RCC 7860 (cell line): ENCODE measurements at places on chromosomes 5 and 9.

- no peak for DNase-seq
Measured at GRCh38 chr5:55603922-55604321, 69.2 kb upstream of the PLPP1 start.

DNA sequence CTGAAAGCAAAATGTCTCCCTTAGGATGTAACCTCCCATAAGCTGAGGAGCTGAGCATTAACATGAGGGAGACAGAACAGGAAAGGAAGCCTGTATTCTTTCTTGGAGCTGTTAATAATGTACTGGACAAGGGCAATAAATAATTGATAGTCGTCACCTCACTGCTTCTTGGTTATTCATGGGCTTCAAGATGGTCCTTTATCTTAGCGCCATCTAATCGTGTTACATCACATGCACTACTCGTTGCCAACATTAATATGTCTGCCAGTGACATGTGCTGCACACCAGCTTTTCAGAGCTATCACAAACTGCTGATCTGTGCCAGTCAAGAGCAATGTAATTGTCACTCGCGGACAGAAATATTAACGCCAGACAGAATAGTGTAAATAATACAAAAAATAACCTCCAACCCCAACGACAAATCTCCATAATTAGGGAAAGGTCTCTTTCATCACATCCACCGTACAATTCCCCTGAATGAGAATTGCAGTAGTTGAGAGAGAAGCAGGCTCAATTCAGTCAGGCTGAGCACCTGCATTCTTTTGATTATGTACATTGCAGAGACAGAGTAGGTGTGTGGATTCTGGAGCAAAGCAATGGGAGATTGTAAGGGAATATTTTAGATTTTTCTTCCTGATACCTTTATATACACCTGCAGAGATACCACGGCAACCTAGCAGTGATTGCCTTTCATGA lies 267.1 kb downstream of the SPATA31D1 start:
- no peak for DNase-seq

DNA sequence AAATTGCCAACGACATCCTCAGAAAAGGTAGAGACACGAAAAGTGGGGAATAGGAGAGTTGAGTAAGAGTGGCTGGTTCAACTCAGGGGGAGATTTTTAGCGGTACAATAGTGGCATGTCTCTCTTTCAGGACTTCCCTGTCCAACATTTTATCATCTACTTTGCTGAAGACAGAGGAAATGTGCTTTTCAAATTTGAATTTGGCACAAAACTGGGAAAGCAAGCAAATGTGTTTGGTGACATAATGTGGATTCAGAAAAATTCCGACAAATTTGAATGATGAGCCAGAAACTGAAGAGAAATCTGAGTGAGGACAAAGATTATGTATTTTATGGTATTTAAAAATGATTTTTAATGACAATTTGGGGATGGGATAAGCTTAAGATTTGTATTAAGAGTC lies 33.6 kb upstream of the ZNF608 start:
- DNase-seq, result no peak

- DNase-seq, result peak; percentile 67
Measured at GRCh38 chr5:138461343-138462125, 3.7 kb upstream of the EGR1 start.

DNA sequence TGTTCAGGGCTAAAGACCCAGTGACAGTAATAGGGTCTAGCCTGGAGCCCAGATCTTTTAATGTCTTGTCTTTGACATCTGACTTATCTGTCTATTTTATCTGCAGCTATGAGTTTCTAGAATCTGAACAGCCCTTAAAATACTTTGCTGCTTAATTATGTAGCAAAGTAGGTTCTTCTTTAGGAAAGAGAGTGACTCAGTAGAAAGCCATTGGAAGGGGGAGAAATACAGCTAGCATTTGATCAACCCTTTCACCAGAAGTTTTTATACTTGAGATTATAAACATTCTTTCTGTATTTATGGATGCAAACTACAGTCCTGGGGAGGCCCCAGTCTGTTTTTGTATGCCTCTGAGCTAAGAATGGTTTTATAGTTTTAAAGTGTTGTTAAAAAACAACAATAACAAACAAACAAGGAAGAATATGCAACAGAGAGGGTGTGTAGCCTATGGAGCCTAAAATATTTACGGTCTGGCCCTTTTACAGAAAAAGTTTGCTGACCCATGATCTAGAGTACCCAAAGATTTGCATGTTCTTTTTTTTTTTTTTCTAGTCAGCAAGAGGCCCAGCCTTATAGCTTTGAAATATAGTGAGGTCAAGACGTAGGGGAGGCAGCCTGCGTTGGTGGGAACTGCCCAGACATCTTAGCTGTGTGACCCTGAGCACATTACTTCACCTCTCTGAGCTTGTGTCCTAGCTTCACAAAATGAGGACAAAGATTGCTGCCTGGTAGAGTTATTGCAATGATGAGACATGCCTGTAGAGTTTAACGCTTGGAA lies 9.7 kb downstream of the GSN start:
- DNase-seq, result no peak

GRCh38 chr9:97527626-97528528 lies 26.4 kb downstream of the TMOD1 start:
- DNase-seq, result no peak

DNA sequence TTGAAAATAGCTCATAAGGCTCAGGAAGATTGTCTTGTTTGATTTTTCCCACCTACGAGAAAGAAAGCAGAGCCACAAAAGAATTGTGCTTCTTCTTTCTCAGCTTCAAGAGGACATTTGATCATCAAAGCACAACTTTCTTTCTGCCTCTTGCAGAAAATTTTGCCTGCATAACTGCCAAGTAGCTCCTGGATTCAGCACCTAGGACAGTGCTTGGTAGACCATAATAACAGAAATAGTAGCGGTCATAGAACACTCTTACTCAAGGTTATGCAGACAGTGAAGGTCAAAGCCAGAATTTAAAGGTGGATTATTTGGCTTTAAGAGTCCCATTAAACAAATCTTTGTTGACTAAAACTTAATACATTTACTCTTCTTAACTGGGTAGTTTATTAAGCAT lies 594.7 kb upstream of the CCNG1 start:
- DNase-seq, result no peak

DNA sequence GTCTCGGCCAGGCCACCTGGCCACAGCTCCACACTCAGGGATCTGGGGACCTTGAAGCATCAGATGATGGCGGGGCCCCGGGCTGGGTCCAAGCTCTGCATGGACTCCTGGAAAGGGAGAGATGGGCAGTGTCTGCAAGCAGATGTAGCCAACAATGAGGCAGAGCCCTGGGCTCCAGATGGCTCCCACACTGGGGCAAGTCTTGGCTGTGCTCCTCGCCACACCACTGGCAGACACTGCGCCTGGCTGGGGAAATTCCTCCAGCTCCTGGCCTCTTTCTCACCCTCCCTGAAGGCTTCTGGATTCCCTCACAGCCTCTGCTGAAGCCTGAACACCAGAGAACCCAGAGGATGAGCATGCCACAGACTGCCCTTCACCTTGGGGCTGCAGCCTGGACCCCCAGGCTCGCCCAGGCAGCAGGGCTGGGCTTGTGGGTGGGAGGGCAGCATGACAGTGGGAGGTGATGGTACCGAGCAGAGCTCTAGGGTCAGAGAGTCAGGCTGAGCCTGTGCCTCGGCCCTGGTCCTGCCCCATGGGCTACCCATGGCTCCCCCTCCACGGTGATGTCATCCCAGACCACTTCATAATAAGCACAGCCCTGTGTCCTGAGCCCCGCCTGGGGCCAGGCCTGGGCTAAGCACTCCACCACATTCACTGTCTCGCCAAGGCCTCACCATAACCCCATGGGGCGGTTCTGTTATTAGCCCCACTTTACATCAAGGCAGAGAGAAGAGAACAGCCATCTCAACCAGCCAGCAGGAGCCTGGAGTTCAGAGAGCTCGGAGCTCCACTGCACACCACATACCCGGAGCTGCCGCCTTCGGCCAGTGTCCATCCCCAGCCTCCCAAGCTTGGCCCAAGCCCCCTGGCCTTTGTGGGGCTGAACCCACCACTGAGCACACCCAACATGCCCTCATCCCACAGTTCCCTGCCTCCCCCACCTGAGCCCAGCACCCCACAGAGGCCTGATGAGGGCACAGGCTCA lies 62.2 kb upstream of the ADAMTS2 start:
- DNase-seq, result no peak

DNA sequence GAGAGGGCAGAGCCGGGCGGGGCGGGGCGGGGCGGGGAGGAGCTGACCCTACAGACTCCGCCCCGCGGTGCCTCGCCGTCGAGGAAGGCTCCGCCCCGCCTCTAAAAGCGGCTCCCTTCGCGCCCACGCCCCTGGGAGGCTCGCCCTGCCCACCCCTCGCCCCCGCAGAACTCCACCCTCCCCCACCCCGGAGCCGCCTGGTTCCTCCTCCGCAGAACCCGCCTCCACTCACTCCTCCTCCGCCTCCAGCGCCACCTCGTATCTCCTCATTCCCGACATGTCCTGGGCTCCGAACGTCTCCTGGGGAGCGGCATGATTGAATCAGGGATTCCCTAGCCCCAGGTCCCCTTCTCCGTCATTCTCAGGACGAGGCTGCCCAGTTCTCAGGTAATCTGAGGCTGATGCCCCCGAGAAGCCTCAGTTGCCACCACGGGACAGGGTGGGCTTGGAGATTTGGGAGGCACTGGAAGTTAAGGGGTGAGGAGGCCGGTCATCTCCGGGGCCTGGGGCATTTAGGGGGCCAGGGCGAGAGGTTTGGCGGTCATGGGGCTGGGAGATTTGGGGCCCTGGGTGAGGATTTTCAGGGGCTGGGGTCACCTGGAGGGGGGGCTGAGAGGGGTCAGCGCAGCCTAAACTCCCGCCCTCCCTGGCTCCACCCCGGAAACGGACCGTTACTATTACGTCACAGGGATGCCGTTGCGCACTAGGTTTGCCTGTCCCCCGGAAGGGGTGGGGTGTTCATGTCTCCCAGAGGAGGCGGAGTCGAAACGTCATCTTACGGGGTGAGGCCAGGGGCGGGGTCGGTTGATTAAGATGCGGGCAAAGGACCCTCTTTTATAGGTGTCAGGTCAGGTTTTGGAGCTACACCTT lies 3.2 kb upstream of the CCL27 start:
- peak; percentile 75 for DNase-seq

GRCh38 chr9:70868661-70869652 lies 252.5 kb downstream of the TRPM3 start:
- no peak for DNase-seq

DNA sequence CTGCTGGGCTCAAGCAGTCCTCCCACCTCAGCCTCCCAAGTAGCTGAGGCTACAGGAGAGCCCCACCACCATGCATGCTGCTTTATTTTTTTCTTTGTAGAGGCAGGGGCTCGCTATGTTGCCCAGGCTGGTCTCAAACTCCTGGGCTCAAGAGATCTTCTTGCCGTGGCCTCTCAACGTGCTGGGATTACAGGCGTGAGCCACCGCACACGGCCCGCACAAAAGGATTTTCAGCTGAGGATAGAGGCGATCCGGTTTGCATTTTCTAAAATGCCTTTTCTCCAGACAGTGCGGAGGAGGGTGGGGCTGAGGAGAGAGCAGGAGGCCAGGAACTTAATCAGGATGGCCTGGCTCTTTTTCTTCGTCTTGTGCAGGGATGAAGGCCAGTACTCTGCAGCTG lies 6.9 kb downstream of the HRH2 start:
- DNase-seq, result no peak

- no peak for DNase-seq
Measured at GRCh38 chr9:32045513-32045912, 338.9 kb upstream of the ACO1 start.

DNA sequence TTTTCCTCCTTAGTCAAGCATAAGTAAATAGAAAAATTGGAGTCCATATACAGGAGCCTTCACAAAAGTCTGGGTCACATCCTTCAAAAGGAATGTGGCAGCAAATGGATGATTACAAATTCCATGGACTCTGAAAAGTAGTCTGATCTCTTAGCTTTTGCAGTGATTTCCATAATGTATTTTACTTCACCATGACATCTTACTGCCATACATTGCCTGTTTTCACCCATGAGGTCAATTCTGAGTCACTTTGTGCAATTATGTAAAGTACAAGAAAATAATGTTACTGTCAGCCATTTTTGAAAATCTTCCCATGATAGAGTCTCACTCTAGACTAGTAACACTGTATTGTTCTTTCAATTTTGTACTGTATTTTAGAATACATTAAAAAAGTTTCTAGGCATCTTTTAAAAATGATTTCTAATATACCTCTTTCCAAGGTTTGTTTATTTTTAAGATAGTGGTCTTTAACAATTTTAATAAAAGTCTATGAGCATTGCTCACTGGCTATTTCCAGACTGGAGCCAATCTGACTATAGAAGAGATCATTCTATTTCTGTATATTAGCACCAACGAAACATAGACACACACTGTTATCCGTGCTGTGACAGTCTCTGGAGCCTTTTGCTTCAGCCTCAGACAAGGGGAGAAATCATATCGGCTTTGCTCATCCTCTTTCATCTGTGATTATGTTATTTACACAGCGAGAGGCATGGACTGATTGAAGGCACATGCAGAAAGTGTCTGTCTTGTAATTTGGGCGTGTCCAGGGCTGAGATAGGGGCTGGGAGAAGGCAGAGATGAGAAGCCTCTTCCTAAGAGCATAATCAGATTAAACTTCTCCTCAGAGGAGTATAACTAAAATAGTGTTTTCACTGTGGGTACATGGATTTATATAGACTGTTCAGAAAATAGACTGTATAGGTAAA lies 22.9 kb upstream of the ACTBL2 start:
- DNase-seq, result no peak

DNA sequence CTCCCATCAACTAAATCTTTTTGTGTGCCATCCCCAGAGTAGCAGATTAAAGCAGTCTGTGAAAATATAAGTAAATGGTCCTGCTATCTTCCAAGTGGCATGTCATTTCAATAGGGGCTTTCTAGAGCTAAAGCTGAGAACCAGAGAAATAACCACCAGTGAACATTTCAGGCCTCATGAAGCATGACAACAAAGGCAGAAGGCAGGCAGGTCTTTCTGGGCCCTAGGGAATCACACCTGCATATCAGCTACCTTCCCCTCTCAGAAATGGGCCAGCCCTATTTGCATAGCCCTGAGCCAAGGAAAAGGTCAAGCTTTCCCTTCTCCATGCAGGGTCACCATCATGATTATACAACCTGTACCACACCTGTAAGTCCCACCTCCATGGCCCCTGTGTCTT lies 205.3 kb downstream of the DEPDC1B start:
- no peak for DNase-seq

DNA sequence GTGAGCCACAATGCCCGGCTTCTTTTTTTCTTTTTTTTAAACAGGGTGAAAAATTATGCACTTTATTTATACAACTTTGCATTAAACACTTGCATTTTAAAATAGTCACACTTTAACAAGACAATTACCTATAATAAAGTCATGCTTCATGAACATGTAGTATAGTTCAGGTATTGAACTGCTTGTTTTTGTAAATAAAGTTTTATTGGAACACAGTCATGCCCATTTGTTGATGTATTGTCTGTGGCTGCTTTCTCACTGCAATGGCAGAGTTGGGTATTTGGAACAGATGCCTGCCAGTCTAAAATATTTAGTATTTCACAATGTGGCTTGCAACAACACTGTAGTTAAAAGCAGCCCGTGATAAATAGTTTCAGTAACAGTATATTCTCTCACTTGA lies 32.8 kb upstream of the CCL21 start:
- no peak for DNase-seq

GRCh38 chr5:82314964-82315758 lies 37.0 kb upstream of the RPS23 start:
- DNase-seq, result no peak
